Activated CD4-positive, alpha-beta T cell treated with anti-CD3 and anti-CD28 coated beads, Interleukin-2, amount 50 U/mL, for 16 hours (primary cell): ENCODE measurements at places on chromosomes 1 and 21.

DNA sequence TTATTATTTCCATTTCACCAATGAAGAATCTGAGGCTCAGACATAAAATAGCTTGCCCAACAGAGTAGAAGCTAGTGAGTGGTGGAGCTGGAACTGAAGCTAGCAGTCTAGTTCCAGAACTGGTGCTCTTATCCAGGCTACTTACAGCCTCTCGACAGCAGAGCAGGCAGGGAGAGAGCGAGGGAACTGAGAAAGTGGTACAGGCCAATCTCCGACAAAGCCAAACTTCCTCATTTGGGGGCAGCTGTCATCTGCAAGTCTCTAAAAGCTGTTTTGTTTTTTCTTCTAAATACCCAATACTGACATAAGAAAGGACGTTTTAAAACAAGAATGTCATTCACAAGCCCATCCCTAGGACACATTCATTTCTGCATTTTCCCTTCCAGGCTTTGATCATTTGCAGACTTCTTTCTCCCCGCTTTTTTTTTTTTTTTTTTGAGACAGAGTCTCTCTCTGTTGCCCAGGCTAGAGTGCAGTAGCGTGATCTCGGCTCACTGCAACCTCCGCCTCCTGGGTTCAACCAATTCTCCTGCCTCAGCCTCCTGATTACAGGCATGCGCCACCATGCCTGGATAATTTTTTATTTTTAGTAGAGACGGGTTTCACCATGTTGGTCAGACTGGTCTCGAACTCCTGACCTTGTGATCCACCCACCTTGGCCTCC is 20.0 kb downstream of the YIPF1 start:
- no peak for DNase-seq

DNA sequence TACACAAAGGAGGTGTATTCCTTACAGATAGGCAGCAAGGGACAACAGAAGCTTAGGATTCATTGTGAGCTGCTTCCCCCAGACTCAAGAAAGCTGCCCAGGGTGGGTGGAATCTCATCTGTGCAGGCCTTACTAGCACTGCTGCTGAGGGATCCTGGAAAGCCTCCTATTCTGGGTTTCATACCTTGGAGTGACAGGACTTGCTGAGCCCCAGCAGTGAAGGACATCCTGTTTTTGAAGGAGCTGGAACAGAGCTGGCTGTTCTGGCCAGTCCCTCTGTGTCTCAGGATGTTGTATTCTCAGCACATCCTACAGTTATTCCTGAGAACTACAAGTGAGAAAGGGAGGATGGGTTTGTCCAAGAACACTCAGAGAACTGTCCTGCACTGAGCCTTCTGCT is 486.3 kb downstream of the PTPRU start:
- no peak for DNase-seq

GRCh38 chr1:14855268-14855667 is 256.8 kb downstream of the KAZN start:
- no peak for DNase-seq

GRCh38 chr1:2539312-2539907 is 9.3 kb upstream of the HES5 start:
- no peak for DNase-seq

GRCh38 chr1:45974541-45975269 is 157.7 kb downstream of the PIK3R3 start:
- peak; percentile 10 for DNase-seq

GRCh38 chr21:45496151-45496967 is 45.9 kb downstream of the SLC19A1 start:
- DNase-seq, result no peak

- DNase-seq, result no peak
These were observed 60.6 kb downstream of the UCHL5 start for GRCh38 chr1:192998536-192998935.

DNA sequence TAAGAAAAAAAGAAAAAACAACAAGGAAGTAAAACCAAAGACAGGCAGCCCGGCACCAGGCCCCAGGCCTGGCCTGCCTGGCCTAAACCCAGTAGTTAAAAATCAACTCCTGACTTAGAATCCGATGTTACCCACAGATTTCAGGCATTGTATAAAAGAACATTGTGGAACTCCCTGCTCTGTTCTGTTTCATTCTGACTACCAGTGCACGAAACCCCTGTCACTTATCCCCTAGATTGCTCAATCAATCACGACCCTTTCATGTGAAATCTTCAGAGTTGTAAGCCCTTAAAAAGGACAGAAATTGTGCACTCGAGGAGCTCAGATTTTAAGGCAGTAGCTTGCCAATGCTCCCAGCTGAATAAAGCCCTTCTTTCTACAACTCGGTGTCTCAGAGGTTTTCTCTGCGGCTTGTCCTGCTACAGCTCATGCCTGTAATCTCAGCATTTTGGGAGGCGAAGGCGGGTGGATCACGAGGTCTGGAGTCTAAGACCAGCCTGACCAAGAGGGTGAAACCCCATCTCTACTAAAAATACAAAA is 15.6 kb upstream of the MYOCOS start:
- DNase-seq, result no peak
